ENCODE measurements at places on chromosomes 6 and 20.

DNA sequence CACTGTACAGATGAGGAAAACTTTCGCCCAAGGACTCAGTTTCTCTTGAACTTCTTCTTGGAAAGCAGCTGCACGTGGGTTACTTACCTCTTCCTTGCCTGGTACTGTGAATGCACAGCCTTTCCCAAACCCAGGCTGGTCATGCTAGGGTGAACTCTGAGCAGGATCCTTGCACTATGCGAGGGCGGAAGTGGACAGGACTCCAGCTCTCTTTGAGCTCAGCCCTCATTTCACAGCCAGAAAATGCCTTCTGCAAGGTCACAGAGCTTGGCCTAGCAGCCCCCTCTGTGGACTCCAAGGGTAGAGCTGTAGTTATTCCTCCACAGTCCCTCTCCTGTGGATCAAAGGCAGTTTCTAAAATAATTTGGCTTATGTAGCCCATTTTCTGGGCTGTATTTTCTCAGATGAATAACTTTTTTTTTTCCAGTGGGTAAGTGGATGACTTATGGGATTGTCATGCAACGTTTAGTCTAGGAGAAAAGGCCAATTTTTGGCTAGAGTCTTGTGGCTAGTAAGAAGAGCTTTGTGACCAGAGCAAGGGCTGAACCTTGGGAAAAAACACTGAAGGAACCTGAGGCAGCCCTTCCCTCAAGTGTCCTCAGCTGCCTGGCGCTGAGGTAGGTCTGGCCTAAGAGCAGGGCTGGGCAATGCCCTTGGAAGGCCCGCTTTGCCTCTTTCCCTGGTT, 172.7 kb downstream of the SCP2D1 start:
- DNase-seq, result no peak

GRCh38 chr20:2136275-2136674, 34.6 kb downstream of the STK35 start:
- DNase-seq, result no peak

- peak; percentile 58 for DNase-seq
These were observed 403.9 kb upstream of the SULF2 start for GRCh38 chr20:48189181-48189580.

DNA sequence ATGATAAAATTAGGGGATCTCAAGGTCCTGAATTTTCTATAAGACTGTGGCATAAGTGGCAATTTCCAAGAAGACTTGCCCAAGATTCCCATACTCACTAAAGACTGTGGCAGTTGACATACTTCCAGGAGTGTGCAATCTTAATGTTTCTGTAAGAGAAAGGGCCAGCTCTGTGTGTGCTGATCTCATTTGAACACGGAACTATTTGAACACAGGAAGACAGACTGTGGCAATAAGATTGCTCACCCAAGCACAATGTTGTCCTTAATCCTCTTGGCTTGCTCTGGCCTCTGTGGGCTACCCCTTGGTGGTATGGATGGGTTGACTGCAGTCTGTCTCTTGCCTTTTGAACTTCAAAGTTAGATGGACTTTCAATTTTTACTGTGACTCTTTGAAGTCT, 151.4 kb downstream of the PHF3 start:
- no peak for DNase-seq

DNA sequence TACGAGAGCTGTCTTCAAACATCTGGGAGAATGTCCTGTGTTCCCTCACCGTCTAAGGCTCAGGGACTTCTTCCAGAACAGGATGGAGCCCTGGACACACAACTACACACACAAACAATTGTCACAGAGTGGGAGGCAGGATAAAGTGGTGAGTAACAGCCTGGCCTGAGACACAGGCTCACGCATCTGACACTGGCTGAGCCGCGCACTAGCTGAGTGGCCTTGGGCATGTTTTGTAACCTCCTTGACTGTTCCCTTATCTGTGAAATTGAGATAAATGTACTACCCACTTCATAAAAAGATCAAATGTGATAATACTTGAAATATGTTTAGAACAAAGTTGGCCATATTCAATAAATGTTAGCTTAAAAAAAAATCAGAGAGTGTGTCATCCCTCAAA, 132.4 kb upstream of the ARMC2 start:
- DNase-seq, result no peak

- DNase-seq, result no peak
These were observed 275.0 kb upstream of the BMP2 start for GRCh38 chr20:6492271-6493055.

DNA sequence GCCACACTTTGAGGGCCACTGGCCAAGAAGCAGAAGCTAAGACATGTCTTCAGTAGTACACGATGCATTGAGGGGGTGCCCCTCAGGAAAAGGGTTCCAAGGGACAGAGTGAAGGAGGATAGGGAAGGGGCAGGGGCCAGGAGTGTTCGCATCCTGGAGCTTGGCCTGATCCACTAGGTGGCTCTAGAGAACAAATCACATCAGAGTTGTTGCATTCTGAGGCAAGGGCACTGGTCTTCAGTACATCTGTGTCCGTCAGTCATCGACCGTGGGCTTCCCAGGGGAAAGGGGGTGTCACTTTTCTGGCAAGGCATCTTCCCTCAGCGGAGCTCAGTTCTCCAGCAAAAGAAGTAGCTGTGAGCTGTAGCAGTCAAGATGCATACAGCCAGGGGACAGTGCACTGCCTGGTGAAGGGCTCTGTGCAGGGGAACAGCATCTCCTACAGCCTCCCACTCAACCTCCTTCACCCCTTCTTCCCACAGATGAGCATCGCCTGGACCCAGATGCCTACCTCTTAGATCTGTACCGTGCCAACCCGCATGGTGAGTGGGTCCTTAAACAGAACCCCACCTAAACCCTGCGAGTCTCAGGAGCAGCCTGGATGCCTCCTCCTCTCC, 47.8 kb downstream of the ARHGAP40 start:
- peak; percentile 49 for DNase-seq

DNA sequence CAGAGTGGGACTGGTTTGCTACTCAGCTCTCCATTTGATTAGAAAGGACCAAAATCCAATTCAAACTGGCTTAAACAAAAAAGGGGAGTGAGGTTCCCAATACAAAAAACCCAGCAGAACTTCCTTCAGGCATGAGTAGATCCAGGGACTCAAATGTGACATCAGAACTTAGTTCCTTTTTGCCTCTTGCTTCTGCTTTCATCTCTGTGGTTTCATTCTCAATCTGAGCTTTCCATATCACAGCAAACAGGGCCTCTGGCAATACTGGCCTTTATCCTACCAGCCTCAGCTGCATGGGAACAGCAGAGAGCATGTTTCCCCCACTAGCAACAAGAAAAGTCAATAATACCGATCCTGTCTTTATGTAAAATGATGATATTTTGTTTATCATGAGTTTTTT, 28.6 kb upstream of the PRELID3B start:
- DNase-seq, result no peak

- DNase-seq, result no peak
These were observed 109.4 kb upstream of the NEDD9 start for GRCh38 chr6:11341867-11342266.

DNA sequence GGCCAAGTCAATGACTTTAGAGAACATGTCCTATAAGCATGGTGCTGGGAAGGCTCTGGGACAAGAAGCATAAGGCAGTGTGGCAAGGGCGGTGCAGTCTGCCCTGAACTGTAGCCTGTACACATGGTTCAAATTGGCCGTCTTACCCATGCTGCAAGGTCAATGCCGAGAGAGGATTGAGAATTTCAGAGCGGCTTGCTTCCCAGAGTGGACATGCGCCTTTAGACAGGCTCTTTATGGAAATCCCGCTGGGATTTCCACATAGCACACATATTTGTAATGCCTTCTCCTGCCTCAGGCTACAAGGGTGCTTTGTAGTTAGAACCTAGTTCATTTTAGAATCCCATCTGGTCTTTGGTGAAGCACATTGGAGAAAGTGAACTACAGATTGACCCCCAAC, 36.1 kb upstream of the CEP162 start:
- no peak for DNase-seq

DNA sequence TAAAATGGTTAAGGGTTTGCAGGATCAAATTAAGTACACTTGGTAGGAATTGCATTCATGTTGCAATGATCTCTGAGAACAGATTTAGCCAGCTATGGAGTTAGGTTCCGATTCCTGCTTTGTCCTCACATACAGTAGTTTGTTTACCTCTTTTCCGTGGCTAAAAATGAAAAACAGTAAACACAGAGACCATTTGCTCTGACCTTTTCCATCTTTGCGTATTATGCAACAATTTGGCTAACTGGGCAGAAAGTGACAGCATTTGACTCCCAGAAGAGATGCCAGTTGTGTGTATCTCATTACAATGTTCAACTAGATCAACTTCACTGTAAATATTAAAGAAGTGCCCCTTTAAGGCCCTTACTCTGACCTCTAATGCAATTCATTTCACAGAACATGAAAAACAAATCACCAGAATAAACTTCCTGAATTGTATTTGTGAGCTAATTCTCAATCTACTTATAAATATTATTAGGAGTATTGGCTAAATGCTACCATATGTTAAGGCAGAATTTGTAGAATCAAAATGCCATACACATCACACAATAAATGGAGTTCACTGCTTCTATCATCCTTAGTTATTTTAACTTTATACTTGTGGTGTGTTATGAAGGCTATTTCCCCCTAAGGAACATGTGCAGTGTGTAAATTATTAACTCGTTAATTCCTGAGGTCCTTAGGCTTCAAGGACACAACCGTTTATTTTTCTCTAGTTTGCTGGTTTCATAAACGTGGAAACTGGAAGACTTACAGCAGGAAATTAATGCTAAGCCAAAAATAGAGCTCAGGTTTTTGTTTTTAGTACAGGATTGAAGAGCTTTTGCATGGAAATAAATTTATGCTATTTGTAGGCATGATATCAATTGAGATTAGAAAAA, 380.7 kb upstream of the CITED2 start:
- DNase-seq, result no peak

GRCh38 chr6:109496036-109496772, 13.2 kb upstream of the ZBTB24 start:
- DNase-seq, result no peak

DNA sequence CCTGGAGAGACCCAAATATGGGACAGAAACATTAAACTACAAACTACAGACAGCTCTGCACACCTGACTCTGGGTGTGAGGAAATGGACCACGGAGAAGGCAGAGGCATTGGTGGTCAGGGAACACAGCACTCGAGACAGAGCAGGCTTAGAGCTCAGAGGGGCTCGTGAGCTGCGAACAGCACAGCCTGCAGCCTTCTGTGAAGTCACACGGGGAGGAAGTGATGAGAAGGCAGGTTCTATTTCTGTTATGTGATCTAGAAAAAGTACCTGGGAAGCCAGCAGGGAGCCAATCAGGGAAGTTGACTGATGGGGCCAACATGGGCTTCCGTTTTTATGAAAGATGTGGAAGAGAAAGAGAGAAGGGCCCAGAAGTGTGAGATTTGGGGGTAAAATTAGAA, 88.9 kb upstream of the SNAP25 start:
- no peak for DNase-seq

DNA sequence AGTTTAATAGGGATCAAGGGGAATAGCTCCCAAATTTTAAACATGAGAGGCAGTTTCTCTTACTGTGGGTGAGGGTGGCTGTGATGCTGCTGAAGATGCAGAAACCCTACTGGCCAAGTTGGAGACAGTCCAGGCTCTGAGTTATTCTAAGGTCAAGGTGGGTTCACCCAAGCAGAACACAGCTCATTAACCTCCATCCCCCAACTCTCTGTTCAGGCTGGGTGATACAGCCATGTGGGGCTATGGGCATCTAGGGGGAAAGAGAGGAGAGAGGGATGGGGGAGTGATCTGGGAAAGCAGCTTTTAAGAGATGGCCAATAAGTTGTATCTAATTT, 18.9 kb upstream of the TRAM2 start:
- DNase-seq, result peak; percentile 83

- DNase-seq, result no peak
These were observed 16.4 kb downstream of the TRIM27 start for GRCh38 chr6:28907394-28907793.

DNA sequence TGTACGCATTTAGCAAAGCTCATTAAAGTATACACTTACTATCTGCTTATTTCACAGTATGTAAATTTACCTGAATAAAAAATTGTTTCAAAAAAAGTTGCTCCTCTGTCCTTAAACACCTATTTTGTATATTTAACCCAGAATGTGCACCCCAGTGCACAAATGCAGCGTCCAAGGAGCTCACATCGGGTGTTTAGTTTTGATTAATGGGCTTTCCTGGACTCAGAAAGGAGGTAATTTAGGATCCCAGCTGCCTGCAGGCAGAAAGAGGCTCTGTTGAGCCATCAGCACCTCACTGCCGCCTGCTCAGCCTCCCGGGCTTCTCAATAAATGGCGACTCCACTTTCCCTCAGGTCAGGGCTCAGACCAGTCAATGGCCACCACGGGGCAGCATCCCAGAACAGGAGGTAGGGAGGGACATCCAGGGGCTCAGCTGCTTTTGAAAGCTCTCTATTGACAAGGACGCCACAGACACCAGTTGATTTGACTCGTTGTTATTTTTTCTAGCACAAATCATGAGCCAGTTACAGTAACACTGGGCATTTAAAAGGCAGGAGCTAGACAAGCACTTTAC, 70.2 kb upstream of the TBC1D7 start:
- peak; percentile 92 for DNase-seq

DNA sequence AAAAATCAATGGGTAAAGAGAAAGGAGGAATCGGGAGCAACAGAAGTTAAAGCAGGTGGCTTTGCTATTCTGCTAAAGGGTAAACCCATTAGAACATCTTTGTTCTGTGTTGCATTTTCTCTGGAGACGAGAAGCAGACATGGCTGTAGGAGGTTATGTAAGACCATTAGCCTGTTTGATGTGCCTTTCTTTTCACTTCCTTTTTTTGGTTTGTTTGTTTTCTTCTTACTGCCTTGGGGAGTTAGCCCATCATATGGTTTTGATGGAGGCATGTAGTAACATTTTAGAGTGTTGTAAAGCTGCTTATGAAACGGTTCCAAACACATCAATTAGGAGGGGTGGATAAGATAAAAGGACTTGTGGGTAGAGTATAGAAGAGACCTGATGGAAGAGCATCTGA, 131.0 kb downstream of the DOK5 start:
- no peak for DNase-seq

GRCh38 chr6:136225496-136225895, 24.6 kb downstream of the MTFR2 start:
- DNase-seq, result no peak

- DNase-seq, result no peak
These were observed 162.0 kb upstream of the ECI2 start for GRCh38 chr6:4297348-4297747.
